ENCODE measurements at places on chromosomes 3 and 15.

DNA sequence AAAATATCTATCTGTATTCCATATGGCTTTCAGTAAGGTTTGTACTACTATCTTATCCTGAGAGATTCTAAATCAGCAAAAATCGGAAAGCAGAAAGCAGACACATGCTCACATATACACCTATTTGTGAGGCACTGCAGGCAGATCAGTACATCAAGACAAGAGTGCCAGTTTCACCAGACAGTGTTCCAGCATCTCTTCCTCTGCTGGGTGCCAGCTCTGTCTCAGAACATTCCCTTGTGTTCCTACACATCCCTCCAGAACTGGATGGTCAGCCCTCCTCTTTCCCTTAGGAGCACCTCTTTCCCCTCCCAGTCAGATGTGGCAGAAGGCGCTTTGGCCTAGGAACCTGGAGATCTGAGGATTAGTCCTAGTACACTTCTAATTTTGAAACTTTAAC, 121.3 kb upstream of the IL12A start:
- DNase-seq, result no peak

- no peak for DNase-seq
Measured at GRCh38 chr3:73485877-73486330, 138.8 kb downstream of the PDZRN3 start.

- peak; percentile 59 for DNase-seq
Measured at GRCh38 chr3:12312010-12312409, 23.1 kb downstream of the PPARG start.

GRCh38 chr15:31045606-31046005, 54.2 kb upstream of the MTMR10 start:
- no peak for DNase-seq

GRCh38 chr3:77326586-77326985, 286.7 kb downstream of the ROBO2 start:
- no peak for DNase-seq

DNA sequence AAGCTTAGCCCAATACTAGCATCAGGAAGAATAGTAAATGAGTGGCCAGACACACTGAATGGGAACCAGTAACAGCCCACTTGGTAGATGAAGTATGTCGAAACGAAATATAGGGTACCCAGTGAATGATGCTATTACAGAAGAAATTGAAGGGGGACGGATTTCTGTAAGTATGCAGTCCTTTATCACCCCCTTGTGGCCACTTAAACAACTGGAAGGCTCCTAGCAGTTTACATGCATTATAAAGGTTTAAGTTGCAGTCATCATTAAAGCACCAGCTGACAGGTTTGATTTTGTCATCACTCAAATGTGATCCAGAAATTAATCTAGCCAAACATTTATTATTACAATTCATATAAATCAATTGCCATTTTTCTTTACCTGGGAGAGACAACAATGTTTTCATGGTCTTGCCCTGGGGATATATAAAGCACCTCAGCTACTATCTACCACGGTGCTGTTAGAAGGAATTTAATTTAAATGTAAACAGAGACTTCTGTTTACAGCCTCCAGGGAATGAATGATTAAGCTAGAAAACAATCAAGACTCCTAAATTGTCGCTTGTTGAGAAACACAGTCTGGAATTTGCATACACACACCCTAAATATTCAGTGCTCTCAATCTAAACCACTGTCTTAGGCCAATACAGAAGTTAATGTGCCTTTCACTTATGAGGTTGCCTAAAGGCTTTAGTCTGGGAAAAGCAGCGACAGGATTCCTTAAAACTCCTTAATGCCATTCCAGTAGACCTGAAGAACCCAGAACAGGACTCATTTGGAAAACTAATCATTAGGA, 7.8 kb downstream of the EIF1B start:
- DNase-seq, result peak; percentile 62

GRCh38 chr15:66233487-66234415, 19.8 kb downstream of the MEGF11 start:
- peak; percentile 34 for DNase-seq

- DNase-seq, result no peak
Measured at GRCh38 chr3:94130690-94131089, 67.8 kb downstream of the NSUN3 start.

DNA sequence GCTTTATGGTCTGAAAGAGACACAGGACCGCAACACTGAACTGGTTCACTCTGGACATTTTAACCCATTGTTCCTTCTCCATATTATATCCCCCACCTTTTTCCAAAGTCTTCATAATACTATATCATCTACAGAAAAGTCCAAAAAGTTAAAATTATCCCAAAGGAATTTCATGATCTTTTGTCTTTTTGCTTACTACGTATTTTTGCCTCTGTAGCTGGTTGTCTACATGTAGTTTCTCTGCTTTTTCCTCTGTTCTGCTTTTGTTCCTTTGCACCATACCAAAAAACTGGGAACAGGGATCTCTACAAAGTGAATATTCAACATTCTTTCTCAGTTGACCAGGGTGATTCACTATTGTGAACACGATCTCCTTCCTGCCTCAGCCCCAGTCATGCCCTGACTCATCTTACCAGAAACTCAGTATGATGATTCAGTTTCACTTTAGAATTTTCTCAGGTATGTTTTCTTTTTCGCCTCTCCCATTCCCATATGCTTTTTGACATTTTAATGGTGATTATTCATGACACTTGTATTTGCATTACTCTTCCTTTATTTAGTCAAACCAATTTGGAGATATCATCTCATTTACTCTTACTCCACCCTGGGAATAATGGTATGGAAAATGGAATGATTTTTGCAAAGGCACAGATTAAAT, 14.5 kb downstream of the EMC4 start:
- DNase-seq, result peak; percentile 99

- no peak for DNase-seq
Measured at GRCh38 chr3:126713199-126713598, 9.2 kb downstream of the CHCHD6 start.

DNA sequence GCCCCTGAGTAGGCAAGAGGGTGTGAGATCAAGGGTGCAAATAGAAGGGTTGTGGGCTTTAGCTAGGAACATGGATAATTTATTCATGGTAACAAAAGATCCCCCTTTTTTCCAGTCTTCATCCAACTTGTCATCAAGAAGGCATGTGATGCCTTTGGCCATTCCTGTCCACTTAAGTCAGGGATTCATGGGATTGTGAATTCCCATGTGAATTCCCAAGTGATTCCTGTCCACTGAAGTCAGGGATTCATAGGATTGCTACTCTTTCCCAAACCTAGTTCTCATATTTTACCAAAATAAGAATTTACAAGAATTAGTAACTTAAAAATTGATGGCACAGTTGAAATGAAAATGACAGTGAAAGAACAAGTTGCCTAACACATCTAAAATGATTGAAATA, 40.8 kb downstream of the HMG20A start:
- DNase-seq, result no peak

DNA sequence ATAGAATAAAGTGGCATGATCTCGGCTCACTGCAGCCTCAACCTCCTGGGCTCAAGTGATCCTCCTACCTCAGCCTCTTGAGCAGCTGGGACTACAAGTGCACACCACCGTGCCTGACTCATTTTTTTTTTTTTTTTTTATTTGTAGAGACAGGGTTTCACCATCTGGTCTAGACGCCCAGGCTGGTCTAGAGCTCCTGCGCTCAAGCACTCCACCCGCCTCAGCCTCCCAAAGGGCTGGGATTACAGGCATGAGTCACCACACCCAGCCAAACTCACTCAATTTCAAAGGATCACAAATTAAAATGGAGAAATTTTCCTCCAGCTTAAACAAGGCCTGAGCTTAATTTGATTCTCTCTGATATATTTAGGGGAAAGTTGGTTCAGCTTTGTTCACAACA, 27.3 kb upstream of the NMB start:
- DNase-seq, result peak; percentile 90

DNA sequence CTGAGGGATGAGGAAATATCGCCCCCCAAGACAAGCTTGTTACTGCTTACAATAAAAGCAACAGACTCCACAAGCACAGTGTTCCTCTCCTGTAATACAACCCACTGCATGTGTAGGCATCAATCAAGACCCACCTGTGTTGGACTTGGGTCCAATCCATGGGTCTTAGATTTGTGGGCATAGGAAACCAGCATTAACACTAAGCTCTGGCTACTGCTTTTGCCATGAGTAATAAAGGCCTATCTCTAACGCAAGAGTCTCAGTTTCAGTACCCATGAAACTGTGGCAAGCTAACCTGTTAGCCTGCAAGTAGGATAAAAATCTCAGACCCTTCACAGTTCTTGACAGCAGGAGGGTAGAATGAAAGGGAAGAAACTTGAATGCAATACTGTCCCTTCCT, 5.2 kb upstream of the EIF1B start:
- DNase-seq, result no peak

DNA sequence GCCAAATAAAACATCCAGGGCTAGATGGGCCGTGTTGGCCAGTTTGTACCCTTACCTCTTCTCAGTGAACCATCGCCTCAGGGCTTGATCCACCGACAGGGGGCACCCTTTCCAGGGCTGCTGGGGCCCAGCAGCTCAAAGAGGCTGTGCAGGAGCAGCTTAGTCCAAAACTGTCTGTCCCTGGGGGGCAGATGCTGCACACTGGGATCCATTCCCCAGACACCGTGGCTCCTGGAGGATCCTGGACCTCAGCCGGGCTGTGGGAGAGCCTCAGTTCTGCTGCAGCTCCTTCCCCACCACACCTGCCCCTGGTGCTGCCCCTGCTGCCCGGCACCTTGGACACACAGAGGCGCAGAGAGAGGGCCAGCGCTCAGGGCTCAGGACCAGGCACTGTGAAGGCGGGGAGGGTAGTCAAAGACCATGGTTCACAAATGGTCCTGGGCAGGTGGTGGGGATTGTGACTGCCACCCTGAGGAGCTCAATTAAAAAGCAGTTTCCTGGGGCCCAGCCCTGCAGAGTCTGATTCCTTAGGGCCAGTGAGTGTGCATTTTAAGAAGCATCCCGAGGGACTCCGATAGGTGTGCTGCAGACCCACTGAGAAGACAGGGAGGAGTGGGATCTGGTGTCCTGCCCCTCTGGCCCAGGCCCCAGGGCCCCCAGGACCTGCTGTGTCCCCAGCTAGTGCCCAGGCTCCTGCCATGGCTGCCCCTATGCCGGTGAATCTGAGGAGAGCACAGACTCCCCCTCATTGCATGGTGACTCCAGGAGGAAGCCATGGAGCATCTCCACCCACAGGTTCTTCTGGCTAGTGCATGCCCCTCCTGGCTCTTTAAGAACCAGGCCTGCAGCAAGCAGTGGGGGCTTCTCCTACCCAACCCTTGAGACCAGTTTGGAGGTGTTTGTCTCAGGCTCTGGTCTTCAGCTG, 86.5 kb upstream of the PRR20G start:
- DNase-seq, result no peak

GRCh38 chr3:194592798-194593752, 40.1 kb downstream of the TMEM44 start:
- DNase-seq, result peak; percentile 98

GRCh38 chr15:23484870-23485269, 37.8 kb upstream of the GOLGA6L2 start:
- DNase-seq, result no peak

GRCh38 chr3:25405335-25405734, 22.7 kb upstream of the RARB start:
- DNase-seq, result no peak

- DNase-seq, result no peak
Measured at GRCh38 chr15:27237319-27237939, 266.4 kb downstream of the GABRG3 start.

GRCh38 chr3:131688370-131688769, 185.6 kb upstream of the MRPL3 start:
- DNase-seq, result peak; percentile 80

DNA sequence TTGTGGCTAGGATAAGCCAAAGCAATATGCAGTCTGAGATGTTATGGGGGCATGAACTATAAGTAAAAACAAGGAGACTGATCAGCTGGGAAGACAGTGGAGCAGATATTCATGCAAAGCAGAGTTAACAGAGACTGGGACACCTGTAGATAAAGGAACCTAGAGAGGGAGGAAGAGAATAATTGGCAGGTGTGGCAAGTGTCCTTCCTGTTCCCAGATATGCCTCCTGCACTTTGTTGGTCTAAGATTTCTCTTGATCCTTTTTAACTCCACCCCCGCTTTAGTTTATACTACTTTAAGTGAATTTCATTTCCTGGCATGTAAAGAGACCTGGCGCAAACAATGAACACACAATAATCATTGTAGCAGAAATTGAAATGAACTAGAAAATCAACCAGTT, 169.4 kb downstream of the CNTN6 start:
- DNase-seq, result no peak

DNA sequence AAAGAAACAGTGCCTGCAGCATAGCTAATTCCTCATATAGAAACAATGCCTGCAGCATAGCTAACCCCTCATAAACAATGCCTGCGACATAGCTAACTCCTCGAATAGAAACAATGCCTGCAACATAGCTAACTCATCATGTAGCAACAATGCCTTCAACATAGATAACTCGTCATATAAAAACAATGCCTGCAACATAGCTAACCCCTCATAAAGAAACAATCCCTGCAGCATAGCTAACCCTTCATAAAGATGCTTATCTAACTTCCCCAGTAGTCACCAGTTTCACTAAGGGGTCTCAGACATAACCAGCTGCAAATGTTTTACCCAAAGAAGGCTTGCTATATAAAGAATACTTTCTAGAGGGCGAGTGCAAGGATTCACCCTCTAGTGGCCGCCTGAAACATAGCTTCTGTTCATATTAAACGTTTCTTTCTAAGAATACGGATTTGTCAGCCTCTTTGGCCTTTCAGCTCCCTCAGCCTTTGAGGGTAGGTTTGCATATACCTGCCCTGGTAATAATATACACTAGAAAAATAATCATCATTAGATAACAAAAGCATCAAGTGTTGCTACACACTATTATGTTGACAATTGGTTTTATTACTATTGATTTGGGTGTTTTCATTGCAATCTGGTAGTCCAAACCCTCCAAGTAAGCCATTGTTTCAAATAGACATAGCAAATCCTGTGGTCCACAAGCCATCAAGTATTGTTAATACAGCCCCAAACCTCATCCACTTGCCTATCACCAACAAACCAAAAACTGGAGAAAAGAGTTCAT, 44.4 kb upstream of the FAN1 start:
- DNase-seq, result peak; percentile 28

GRCh38 chr3:21750080-21750696, 822 bp downstream of the ZNF385D start:
- peak; percentile 78 for DNase-seq

- no peak for DNase-seq
Measured at GRCh38 chr3:101784855-101785613, 6.0 kb downstream of the NXPE3 start.

- DNase-seq, result peak; percentile 66
Measured at GRCh38 chr15:80609512-80609946, 85.6 kb upstream of the ABHD17C start.

GRCh38 chr3:133578548-133579191, 5.2 kb downstream of the CDV3 start:
- peak; percentile 57 for DNase-seq

DNA sequence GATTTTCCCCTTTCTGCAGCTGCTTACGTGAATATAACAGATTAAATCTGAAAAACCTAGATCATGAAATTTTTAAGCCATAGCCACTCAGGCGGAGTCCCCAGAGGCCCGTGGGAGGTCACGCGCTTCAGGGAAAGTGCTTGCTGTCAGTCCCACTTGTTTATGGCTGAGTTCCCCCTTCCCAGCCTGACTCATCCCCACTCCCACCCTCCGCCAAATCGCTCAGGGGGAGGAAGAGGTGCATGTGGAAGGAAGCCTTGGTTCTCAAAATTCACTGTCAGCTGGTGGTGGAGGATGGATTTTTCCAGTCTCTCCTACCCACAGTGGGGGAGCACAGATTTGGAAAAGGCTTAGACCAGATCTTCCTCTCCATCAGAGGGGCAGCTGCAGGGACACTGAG, 67.4 kb downstream of the CORO2B start:
- no peak for DNase-seq

All from bronchial epithelial cell (primary cell).